MG63 (cell line): ENCODE measurements at places on chromosomes 2 and 18. TPM values are rescaled to one million over a fixed set of nuclear protein-coding genes. Genes with fewer than 3 reads are reported as not detected.

REV1 gene
- total RNA-seq: 10.9 and 11.7 TPM in 2 replicates

- DNase-seq: no peak
Measured at GRCh38 chr18:24000613-24001490, 13.7 kb upstream of the TTC39C start.

FNDC4 gene
- 0.53 TPM in 1 of 2 replicates, not detected in the other for total RNA-seq

IHH gene
- total RNA-seq: 0.16 TPM in 1 of 2 replicates, not detected in the other

ASNSD1 gene
- total RNA-seq: 49.5 and 151 TPM in 2 replicates

GRCh38 chr2:101076581-101076980 lies 74.5 kb downstream of the RPL31 start:
- DNase-seq: peak; percentile 7

DNA sequence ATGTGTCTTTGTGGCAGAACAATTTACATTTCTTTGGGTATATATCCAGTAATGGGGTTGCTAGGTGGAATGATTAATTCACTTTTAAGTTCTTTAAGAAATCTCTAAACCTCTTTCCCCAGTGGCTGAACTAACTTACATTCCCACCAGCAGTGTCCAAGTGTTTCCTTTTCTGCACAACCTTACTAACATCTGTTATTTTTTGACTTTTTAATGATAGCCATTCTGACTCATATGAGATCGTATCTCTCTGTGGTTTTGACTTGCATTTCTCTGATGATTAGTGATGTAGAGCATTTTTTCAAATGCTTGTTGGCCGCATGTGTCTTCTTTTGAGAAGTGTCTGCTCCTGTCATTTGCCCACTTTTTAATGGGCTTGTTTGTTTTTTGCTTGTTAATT lies 43.1 kb upstream of the PTH2R start:
- DNase-seq: no peak

DNA sequence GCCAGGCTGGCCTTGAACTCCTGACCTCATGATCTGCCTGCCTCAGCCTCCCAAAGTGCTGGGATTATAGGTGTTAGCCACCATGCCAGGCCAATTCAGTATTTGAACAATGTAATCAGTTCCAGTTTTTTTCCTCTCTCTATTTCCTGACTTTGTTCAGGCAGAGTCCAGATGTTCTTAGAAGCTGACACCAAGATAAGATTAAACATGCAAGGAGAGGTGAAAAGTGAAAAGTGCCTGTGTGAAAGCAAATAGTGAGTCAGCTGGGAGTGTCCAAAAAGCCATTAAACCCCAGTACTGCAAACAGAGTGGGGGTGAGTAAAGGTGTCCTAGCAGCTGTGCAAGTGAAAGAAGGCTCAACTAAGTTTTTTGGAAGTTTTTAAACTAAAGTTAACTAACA lies 231.5 kb downstream of the PTH2R start:
- no peak for DNase-seq
